ENCODE measurements at places on chromosomes 16 and 17.
A peak's percentile ranks its signal among the peaks of the same experiment; 100 is the strongest.

GRCh38 chr17:37518826-37519225 is 29.1 kb downstream of the DUSP14 start:
- DNase-seq = no peak

GRCh38 chr16:11435576-11435975 is 90.3 kb downstream of the RMI2 start:
- DNase-seq = no peak

GRCh38 chr16:79767421-79768275 is 167.1 kb upstream of the MAF start:
- no peak for DNase-seq

GRCh38 chr17:27596566-27597187 is 34.3 kb upstream of the LGALS9 start:
- no peak for DNase-seq

GRCh38 chr17:65156185-65156834 is 19.1 kb downstream of the RGS9 start:
- DNase-seq = no peak

GRCh38 chr17:15490634-15491261 is 23.3 kb upstream of the CDRT4 start:
- no peak for DNase-seq

DNA sequence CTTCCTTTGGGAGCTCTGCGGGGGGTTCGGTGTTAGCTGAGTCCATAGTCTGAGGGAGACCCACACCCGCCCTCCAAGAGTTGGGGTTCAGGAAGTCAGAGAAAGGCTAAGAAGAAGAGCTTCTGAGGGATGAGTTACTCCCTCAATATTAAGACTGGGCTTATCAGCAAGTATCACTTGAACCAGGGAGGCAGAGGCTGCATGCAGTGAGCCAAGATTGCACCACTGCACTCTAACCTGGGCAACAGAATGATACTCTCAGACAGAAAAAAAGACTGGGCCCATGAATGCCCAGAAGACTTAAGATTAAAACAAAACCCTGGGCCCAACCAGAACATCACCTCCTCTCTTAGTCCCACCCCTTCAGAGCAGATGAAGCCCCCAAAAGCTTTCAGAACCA is 6.0 kb downstream of the NKIRAS2 start:
- DNase-seq = no peak

GRCh38 chr16:58435779-58436178 is 43.5 kb downstream of the GINS3 start:
- no peak for DNase-seq

- no peak for DNase-seq
Observed at GRCh38 chr17:2064980-2065785, 10.3 kb downstream of the HIC1 start.

- DNase-seq = no peak
Observed at GRCh38 chr16:30741461-30741914, 6.7 kb upstream of the PHKG2 start.

DNA sequence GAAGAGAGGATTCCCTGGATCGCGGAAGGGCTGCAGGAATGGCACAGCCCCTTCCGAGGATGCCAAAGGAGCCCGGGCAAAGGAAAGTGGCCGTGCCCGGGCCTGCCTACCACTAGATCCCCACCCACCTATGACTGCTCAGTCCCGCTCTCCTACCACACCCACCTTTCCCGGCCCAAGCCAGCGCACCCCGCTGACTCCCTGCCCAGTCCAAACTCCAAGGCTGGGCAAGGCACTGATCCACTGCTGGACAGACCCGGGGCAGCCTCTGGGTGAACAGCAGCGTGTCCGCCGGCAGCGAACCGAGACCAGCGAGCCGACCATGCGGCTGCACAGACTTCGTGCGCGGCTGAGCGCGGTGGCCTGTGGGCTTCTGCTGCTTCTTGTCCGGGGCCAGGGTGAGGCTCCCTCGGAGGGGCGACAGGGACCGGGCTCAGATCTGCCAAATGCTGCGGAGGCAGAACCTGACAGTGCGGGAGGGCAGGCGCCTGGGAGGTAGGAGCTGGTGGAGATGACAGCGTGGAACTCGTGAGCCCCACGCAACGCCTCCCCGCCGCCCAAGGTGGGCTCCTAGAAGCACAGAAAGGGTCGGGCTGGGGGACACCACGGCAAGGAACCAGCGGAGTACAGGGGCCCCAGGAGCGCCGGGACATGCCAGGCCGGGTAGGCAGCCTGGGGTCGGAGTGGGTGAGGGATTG is at the start of gene CES2:
CES2 (plus strand) TSS at position 203 of the 698 bp plus-strand sequence; CDS start at position 323, 120 bp downstream.
- no peak for DNase-seq

DNA sequence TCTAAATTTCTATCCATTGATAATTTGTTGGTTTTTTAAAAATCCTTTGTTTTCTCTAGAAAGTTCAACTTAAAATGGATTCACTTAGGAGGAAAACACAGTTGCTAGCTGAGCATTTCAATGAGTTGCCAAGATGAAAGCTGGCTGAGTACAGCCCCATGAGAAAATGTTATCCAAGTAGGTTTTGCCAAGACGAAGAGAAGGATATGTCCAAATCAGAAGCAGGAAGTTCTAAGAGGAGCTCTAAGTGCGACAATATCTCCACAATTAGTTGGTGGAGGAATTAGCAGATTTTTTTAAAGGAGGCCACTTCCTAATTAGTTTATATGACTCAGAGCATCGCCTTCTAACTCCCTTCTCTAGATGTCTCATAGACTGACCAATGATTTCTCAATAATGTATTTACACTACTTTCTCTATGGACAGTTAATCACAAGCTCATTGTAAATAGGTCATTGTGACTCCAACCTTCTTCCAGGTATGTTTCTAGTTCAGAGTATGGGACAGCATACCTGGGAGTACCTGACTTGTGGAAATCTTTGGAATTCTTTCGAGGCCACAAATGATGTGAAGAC is 873.3 kb upstream of the SOX9 start:
- no peak for DNase-seq

GRCh38 chr17:81727324-81728031 is 15.4 kb downstream of the SLC25A10 start:
- no peak for DNase-seq

- no peak for DNase-seq
Observed at GRCh38 chr16:35868630-35869029, 2409.2 kb downstream of the TP53TG3F start.

DNA sequence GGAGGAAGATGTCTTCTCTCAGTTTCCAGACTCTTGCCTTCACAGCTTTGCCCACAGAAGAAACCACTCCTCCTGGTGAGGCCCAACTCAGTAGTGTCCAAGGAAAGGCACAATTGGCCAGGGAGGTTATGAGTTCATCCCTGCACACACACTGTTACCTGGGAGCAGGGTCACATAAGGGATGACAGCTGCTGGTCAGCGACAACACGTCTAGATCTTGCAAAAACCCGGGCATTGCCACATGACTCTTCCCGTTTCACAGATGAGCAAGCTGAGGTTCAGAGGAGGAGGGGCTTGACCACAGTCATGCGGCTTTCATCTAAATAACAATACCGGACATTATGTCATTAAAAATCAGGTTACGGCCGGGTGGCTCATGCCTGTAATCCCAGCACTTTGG is 186.0 kb downstream of the COPRS start:
- DNase-seq = no peak

- DNase-seq = no peak
Observed at GRCh38 chr17:41185001-41185400, 290 bp upstream of the KRTAP4-1 start.

DNA sequence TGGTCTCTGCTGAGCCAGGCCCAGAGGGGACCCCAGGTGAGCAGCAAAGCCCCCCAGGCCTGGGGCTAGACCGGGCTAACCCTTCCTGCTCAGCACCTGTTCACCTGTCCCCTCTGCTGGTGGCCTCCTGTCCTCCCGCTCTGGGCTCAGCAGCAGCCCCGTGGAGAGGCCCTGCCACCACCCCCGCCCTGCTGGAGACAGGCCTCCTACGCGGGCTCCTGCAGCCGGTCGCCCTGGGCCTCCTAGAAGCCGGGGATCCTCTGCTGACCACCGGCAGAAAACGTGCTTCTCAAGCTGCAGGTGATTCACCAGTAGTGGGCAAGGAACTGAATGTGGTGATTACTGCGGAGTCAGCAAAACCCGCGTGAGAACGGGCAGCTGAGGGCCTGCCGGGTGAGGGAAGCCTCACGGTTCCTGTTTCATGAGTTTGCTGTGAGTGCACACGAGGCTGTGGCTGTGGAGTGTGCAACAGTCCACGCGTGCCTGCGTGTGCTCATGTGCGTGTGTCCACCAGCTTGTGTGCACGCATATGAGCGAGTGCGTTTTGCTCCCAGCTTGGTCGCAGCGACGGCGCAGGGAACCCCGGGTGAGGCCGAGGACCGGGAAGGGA is 792 bp downstream of the SECTM1 start:
- DNase-seq = no peak

DNA sequence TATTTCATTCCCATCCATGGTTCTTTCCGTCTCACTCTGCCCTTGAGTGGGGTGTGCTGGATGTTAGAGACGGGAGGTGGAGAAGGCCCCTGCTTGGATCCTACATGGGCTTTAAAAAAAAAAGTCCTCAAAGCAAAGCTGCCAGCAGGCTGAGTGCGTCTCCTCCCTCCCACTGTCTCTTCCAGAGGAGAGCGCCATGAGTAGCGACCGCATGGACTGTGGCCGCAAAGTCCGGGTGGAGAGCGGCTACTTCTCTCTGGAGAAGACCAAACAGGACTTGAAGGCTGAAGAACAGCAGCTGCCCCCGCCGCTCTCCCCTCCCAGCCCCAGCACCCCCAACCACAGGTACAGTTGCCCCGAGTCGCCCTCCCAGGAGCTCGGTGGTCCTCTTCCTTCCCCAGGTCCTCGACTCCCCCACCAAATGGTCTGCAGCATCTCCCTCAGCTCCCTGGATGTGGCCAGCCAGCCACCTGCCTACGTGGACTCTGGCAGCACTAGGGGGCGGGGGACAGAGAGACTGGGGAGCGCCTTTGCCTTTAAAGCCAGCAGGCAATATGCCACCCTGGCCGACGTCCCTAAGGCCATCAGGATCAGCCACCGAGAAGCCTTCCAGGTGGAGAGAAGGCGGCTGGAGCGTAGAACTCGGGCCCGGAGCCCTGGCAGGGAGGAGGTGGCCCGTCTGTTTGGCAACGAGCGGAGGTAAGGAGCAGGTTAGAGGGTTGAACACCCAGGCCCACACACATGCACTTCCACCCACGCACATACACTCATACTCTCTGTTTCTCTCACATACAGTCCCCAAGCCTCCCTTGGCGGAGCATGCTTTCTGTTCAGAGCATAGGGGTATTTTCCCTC is 68.2 kb downstream of the PLD6 start:
- no peak for DNase-seq

GRCh38 chr17:16477666-16478065 is 14.3 kb downstream of the LRRC75A start:
- no peak for DNase-seq

DNA sequence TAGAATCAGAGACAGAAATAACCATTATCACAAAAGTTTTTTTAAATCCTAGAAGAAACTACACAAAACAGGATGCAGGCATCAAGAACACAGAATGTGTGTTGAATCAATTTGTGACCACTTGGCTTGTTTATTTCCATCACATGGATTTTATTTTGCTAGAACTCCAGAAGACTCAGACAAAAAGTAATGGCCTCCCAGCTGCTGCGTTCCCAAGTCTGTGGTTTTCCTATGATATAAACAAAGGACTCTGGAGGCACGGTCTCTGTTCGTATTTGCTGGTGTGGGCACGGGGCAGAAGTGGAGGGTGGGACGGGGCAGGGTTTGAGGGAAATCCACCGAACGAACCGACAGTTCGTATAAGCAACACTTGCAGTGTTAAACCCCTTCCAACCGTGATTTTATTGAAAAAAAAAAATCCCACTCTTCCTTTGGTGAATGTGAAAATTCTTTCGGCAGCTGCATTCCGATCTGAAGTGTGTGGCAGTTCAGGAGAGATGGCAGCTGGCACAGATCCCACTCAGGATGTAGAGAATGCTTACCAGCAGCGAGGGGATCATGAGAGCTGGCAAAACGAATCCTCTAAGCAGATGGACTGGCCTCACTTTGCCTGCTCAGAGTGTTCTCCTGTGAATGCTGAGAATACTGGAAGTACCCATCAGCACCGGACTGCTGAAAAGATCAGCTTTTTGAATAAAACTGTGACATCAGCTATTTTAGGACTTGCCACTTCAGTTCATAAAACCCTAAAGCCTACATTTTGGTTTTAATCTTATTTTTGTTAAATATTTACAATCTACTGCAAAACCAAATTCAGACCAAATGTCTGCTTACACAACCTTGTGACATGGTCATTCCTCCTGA is 165.2 kb downstream of the VPS53 start:
- DNase-seq = peak; percentile 7

DNA sequence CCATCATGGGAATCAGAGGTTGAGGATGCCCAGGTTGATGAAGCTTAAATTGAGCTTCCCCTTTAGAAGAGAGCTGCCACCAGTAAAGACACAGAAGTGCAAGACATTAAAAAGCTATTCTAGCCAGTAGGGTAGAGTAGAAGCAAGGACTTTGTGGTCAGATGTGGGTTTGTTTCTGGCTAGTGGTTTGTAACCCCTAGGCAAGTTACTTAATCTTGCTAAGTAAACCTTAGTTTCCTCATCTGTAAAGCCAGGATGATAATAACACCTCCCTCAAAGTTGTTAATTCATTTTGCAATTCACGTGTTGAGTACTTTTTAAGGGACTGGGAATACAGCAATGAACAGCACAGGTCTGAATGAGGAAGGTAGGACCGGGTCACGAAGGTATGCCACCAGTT is 3.6 kb downstream of the SNTB2 start:
- no peak for DNase-seq

DNA sequence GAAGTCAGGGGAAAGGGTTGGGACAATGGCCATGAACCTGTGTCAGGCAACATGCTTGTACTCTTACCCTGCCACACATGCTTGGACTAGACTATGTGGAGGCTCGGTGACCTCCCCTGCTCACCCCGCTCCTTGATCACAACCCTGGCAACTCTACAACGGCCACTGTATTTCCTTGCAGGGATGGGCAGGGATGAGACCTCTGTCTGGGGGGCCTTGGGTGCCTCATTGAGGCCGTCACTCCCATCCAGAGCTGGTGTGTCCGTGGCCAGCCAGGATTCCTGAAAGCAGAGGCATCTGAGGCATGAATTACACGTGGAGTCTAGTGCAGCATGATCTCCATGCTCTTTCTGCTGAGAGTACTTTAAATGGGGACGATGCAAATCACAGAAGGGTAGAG is 948 bp downstream of the PLA2G15 start:
- no peak for DNase-seq

DNA sequence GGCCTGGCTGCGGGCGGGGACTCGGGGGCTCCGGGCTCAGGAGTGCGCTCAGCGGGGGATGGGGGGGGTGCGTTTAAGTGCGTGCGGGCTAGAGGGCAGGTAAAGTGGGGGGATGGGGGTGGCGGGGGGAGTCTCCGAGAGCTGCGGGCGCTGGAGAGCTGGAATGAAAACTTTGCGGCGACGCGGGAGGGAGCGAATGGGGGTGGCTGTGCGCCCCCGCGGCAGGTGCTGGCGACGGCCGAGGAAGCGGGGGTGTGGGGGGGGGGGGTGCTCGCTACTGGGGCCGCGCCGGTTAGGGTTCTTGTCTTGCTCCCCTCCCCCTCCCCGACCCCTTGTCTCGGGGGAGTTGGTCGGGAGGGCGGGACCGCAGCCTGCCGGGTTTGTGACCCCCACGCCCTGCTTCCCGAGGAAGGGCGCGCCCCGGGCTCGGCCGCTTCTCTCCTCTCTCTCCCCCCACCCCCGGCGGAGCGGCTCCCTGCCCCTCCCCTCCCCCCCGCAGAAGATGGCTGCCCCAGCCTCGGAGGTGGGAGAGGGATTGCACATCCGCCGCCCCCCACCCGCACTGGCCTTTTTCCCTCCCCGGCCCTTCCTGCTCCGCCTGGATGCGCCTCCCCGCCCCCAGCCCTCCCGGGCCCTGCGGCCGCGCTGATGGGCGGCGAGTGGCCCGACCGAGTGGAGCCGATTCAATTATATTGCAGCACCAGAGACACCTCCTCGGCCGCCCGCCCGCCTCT is 649 bp downstream of the GSE1 start:
- no peak for DNase-seq

GRCh38 chr17:3972931-3973330 is 8.7 kb upstream of the ATP2A3 start:
- DNase-seq = no peak

All from NCI-H446 treated with DMSO at 0.1 percent for 48 hours (cell line).